ENCODE measurements at places on chromosomes 3 and 15.

- no peak for DNase-seq
These were observed 125.3 kb downstream of the TLE3 start for GRCh38 chr15:69972436-69972835.

DNA sequence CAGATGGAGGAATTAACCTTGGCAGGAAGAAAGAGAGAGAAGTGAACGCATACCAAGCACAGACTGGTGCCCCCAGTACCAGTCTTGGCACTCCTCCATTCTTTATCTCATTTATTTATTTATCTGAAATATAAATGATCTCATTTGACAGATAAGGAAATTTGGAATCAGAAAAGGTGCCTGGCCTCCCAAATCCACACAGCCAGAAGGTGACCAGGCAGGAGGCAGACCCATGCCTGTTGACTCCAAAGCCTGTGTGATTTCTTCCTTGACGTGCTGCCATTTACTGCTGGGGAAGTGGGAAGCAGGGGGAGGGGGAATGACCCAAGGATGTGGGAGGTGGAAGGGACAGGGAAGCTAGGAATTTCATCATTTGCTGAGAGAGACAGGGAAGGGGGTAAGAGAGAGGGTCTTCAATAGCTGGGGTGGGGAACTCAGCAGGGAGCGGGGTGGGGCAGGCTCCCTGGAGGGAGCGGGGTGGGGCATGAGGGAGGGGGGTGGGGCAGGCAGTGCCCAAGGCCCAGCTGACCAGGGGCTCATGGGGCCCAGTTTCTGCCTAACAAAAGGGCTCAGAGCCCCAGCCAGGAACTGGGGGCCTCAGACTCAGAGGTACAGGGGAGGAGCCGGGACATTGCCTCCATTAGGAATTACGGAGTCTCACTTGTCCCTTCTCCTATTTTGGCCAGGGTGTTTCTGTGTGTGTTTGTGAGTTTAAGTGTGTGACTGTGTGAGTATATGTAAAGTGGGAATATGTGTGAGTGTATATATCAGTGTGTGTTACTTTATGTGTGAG, 63.0 kb downstream of the MINAR1 start:
- DNase-seq = no peak

DNA sequence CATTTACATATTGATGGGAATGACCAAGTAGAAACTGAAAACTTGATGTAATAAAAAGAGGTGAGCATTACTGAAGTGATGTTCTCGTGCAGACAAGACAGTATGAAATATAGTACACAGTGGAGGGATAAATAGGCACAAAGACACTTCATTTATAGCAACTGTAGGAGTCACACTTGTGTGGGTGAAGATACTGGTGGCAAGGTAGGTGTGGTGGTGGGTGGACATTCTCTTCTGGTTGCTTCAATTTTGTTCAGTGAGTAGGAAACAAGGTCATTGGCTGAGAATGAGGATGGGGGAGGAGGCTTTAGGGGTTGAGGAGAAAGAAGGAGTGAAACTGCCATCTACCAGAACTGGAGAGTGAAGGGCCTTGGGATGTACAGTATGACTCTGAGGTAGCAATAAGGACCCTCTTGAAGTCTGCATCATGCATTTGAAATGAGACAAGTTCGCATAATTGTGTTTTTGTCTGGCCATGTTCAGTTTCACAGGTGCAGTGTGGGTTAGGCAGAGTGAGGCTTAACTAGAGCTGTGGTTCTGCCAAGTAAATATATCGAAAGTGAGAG, 6.6 kb downstream of the CPNE9 start:
- DNase-seq = no peak

GRCh38 chr15:73822998-73823397, 50.4 kb upstream of the TBC1D21 start:
- peak; percentile 53 for DNase-seq

- no peak for DNase-seq
These were observed 2.1 kb upstream of the SRPRB start for GRCh38 chr3:133803469-133803868.

DNA sequence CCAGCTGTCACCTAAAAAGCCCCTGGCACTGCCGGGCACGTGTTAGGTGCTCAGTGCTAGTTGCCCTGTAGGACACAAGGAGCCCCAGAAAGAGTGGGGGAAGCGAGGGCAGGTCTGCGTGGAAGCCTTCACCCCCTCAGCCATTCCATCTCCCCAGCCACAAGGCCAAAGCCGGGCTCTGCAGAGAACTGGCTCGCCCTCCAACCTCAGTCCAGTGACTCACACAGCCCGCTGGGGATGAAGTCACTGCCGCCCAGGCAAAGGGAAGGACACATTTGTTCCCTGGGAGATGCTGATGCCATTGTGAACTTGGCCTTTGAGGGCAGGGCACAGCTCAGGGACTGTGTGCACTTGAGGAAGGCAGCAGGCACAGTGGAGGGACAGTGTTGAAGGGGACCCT, 48.1 kb downstream of the IQSEC1 start:
- DNase-seq = peak; percentile 90

DNA sequence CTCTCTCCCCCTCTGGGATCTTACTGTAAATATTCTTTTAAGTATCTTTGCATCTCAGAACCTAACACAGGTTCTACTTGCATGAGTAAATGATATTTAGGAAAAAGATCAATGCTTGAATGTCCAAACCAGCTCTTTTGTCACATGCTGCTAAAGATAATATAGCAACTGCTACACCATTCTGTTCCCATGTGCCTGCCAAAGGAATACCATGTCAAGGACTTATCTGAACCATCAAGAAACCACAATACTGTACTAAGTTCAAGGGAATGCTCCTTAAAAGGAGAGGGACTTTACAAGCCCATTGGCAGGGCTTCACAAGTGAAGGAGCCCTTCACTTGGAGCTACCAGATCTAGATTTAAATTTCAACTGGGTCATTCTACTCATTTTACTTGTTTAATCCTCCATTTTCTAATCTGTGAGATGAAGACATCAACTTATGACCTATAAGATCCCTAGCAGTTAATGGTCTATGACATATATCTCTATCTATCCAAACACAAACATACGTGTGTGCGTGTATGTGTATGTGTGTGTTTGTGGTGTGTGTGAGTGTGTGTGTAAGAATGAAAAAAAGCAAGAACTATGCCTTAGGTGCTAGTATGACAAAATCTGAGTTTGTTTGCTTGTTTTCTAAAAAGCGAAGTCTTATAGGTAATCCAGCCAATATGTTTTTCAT, 13.0 kb upstream of the SEC62 start:
- DNase-seq = no peak

DNA sequence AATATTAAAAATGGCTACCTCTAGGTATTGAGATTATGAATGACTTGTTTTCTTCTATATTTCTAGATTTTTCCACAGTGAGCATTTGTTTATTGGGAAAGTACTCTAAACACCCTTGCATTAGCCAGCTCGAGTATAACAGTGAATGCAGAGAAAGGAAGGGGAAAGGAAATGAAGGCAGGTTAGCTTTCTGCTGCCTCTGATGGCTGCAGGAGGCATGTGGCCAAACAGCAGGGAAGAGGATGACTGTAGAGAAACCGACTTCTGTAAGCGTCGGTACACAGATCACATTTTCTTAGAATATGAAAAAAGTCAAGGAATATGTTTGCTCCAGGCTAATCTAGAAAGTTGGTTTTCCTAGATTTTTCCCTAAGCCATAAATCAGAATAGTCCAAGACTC, 19.8 kb downstream of the GNB5 start:
- peak; percentile 26 for DNase-seq

DNA sequence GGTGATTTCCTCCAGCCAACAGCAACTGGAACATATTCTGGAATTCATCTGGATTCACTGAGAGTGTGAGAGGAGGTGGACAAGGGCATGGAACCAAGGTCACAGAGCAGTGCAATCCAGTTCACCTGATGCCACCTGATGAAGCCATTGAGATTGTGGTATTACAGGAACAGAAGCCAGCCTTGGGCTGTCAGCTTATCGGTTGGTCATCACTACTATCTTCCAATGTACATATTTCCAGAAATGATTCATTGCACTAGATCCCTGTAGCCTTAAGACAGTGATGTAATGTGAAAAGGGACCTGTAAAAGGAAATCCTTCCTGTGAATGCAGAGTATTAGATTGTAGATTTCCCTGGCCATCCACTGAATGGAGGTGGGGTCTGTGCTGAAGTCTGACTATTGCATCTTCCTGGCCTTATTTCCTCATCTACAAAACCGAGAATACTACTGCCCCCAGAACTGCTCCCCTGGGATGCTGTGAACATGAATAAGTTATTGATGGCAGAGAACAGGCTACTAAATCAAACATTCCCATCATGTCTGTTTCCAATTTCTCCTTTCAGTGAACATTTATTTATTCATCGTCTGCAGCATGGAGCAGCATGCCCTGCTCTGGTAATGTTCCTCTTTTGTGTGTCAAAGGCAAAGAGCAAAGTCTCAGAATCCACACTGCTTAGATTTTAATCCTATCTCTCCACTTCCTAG, 47.4 kb upstream of the TPM1 start:
- DNase-seq = no peak

- no peak for DNase-seq
These were observed 87.9 kb downstream of the SATB1 start for GRCh38 chr3:18337231-18337630.

DNA sequence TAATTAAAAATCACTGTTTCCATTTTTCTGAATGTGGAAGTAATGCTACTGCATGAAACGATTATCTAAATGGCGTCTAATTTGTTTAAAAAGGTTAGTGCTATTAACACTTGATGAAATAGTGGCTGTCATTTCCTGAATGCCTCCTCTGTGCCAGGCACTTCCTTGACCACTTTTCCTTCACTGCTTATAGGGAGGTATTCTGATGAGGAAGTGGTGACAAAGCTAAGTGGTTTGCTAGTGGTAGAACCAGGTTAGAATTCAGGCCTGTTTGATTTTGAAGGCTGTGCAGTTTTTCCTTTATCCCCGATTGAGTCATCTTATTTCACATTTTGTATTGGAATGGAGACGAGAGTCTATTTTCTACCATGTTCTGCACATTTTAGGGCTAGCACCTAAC, 119.0 kb downstream of the USP13 start:
- DNase-seq = no peak

- DNase-seq = no peak
These were observed 34.2 kb downstream of the LIMD1 start for GRCh38 chr3:45628746-45629145.

DNA sequence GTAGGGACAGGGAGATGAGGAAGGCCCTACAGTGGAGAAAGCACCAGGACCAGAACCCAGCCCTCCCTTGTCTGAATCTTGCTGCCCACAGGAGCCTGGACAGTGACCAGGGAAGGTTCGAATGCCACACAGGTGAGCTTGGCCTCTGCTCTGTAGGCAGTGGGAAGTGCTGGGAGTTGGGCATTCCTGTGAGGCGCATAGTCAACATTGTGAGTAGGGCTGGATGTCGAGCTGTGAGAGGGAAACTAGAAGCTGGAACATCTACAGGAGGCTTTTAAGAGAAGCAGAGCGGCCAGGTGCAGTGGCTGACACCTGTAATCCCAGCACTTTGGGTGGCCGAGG, 20.3 kb upstream of the ALAS1 start:
- no peak for DNase-seq

- DNase-seq = no peak
These were observed 8.1 kb downstream of the GFM1 start for GRCh38 chr3:158652463-158652862.

- DNase-seq = no peak
These were observed 43.7 kb downstream of the ANKRD28 start for GRCh38 chr3:15754047-15754446.

GRCh38 chr15:90519688-90520087, 10.0 kb upstream of the CRTC3 start:
- DNase-seq = no peak

DNA sequence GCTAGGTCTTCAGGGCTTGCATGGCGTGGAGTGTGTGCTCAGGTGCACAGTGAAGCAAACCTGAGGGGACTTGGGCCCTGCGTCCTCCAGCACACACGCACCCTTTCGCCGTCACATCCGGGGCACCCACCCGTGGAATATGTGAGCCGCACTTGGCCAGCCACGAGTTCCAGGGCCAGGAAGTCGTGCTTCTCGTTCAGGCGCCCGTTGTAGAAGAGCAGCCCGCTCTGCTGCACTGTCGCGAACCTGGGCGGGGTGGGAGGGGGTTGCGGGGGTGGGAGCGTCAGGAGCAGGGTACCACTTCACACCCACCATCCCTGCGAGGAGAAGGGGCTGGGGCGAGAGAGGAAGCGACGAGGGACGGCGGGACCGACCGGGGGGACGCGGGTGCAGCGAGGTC, 7.1 kb downstream of the CELSR3 start:
- no peak for DNase-seq

DNA sequence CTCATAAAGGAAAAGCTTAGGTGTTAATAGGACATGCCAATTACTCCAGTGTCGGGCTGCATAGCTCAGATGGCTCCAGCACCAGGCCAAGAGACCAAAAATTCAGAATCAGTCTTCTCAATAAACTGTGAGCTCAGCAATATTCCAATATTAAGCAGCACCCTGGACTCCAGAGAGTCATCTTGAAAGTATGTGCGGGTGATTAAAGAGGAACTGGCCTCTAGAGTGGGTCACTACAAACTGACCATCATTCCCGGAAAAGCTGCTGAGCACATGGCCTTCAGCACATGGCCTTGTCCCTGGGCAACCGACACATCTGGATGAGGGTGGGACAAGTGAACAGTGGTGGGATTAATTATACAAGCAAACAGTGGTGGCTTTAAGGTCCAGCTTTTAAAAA, 59.0 kb downstream of the MAGI1 start:
- DNase-seq = peak; percentile 82

- DNase-seq = peak; percentile 58
These were observed 51.9 kb downstream of the STRIT1 start for GRCh38 chr3:155241579-155241978.

- no peak for DNase-seq
These were observed 201.2 kb downstream of the SATB1 start for GRCh38 chr3:18223974-18224373.

GRCh38 chr15:95887666-95888390, 442.7 kb upstream of the NR2F2 start:
- DNase-seq = no peak

GRCh38 chr3:119443179-119443578, 20.2 kb downstream of the TMEM39A start:
- no peak for DNase-seq

DNA sequence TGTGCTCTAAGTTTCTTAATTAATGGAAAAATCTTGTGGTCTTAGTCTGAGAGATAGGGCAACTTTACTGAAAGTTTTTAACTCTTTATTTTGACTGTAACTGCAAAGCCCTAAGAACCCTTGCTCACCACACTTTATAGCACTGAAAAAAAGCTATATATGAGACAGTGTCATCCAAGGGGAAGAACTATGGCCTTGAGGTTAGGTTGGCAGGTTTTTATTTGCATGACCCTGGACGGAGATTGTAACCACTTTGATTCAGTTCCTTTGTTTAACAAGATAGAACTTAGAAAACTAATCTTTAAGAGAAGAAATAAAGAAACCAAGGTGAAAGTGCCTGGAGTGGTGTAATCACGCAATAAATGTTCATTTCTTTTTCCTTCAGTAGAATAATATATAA, 30.6 kb upstream of the LYSMD4 start:
- no peak for DNase-seq

DNA sequence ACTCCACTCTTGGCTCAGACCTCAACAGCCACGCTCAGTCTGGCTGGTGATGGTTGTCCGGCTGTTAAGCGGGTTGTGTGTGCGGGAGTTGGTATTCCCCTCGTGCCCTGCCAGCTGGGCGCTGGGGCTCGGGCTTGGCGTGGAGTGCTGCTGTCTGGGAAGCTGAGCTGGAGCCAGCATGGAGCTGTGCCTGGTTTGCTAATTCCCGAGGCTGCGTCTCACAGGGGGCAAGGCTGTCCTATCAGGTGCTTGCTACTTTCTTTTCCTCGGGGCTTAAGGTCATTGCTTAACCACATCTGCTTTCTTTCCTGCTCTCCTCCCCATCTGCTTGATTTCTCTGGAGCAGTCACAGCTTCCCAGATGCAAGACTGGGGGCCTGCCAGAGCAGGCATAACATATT, 29.9 kb downstream of the PDIA5 start:
- peak; percentile 76 for DNase-seq

Measured in AG08395 (cell line).